Suppressor macrophage treated with lipopolysaccharide for 1 hour (primary cell): ENCODE measurements at places on chromosomes 12 and 14.
A peak's percentile ranks its signal among the peaks of the same experiment; 100 is the strongest.

GRCh38 chr12:19630536-19630935 lies 191.2 kb downstream of the AEBP2 start:
- DNase-seq, result no peak

- peak; percentile 89 for DNase-seq
These were observed 29.0 kb downstream of the NFKBIA start for GRCh38 chr14:35375558-35376025.

DNA sequence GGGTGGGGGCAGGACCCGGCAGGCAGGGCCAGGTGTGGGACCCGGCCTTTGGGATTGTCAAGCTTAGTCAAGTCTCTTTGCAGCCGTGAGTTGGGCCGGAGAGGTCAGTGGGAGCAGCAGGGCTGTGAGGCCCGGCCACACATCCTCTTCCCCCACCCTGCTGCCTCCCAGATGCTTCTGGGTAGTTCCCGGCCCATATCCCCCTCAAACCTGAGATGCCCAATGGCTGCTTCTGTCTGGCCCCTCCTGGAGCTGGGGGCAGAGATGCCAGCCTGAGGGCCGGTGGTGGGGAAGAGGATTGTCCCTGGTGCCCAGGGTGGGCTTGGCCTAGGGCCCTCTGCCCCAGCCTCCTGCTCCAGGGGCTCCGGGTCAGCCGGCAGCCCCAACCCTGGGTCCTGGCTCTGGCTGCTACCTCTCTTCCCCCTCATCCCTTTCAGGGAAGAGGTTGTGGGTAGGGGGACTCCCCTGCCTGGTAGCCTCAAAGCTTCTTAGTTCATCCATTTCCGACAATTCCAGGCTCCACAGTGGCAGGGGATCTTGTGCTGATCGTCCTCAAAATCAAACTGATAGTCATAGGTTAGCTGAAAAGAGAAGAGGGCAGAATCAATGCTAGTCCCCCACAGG lies 2.8 kb upstream of the PRKAG1 start:
- no peak for DNase-seq

DNA sequence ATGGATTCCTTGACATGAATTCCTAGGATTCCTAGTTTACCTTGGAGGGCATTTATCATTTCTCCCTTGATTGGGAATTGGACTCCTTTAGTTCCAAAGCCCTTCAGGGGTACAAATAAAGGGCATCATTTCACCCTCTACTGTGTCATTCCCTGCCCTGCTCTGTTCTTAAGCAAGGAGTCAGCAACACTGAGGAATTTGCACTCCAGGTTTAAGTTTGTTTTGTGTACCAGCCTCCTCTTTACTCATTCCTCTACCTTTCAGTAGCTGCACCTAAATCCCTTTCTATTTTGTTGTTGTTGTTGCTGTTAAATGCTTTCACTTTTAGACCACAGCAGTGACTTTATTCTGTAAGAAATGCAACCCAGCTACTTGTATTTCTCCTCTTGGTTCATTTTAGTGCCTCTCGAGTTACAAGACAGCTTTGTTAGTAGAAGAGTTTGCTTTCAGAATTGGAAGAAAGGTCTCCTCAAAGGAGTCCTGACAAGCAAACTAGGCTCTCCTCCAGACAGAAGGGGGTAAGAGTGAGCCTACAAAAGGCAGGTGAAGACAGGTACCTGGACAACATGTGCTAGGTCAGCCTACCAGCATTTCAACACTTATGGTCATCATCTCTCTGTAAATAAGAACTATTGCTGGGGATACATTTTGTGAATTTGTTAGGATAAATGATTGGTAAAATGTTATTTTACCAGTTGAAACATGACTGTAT lies 90.0 kb downstream of the RMST start:
- no peak for DNase-seq

GRCh38 chr12:3200814-3201233 lies 123.6 kb downstream of the TSPAN9 start:
- DNase-seq, result no peak
